ENCODE measurements at places on chromosomes 11 and 22.

- DNase-seq = no peak
Observed at GRCh38 chr22:38129856-38130255, 19.4 kb upstream of the BAIAP2L2 start.

- no peak for DNase-seq
Observed at GRCh38 chr11:86678296-86678695, 5.9 kb upstream of the ME3 start.

DNA sequence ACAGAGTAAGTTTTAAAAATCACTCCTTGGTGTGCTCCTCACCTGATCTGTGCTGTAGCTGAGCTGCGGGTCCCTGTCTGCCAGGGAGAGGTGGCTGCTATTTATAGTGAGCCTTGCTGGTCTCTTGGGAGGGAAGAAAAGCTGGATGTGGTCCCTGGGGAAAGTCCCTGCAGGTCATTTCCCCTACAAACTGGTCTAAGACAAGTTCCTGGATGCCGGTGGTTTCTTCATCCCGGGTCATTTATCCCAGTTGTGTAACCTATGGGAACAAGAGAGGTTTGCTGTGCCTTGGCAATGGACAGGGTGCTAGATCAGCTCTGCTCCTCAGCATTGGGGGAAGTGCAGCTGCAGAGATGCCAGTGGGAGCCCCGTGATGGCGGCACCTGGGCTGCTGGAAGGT is at the start of gene SAA2:
Gene SAA2 (minus strand): TSS at position 108 of the 400 bp plus-strand sequence. CDS start 657 bp downstream, outside the sequence.
- no peak for DNase-seq

- DNase-seq = no peak
Observed at GRCh38 chr11:1921574-1922141, 2.2 kb downstream of the TNNT3 start.

GRCh38 chr11:1163321-1163910 is 5.7 kb downstream of the MUC5AC start:
- DNase-seq = no peak

- DNase-seq = no peak
Observed at GRCh38 chr22:46454504-46455269, 82.7 kb downstream of the CELSR1 start.

DNA sequence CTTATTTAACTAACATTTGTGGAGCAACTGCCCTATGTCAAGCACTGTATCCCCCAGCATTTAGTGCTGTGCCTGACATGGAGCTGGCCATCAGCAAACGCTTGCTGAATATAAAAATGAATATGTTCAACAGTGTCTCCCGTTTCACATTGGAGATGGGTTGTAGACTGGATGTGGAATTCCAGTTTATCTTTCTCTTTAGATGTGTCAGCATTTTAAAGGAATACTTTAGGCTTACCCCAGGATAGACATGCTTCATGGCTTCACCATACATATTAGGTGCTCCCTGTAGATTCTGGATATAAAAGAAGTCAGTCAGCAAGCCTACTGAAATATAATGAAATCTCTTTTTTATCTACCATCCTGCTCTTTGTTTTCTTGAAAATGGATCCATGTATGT is 21.3 kb upstream of the TPH1 start:
- no peak for DNase-seq

GRCh38 chr11:64621283-64622019 is 30.4 kb downstream of the SLC22A12 start:
- DNase-seq = no peak

GRCh38 chr22:26325641-26326040 is 103.4 kb upstream of the ASPHD2 start:
- no peak for DNase-seq

- DNase-seq = no peak
Observed at GRCh38 chr11:49377978-49378377, 169.6 kb upstream of the FOLH1 start.

GRCh38 chr11:1484695-1485503 is 1.7 kb downstream of the MOB2 start:
- DNase-seq = no peak

- DNase-seq = no peak
Observed at GRCh38 chr11:105489446-105489845, 120.4 kb upstream of the GRIA4 start.

DNA sequence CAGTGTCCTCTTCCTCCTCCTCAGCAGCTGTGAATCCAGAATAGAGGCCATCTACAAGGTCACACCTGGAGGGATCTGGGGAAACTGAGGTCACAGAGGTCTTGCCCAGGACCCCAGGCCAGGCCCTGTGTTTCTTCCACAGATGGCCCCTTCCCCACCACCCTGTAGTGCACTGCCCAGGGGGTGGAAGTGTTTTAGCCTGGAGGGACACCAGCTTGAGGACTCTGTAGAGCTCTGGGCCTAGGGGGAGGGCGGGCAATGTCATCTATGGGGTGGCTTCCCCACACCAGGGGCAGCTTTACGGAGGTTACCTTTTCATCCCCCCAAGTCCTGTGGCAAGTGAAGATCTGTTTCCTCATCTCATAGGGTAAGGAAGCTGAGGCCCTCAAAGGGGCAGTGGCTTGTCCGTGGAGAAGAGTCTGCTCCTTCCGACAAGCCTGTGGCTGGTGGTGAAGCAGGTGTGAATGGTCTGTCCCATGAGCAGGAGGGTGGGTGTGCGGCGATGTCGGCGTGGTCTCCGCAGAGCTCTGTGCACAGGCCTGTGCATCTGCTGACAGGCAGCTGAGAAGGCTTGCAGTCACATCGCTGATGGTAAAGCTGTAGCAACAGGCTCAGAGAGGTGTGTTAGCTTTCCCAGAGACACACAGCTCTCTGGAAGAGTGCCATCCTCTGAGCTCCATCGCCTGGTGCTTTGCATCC is 74.1 kb upstream of the WNT7B start:
- DNase-seq = no peak

- no peak for DNase-seq
Observed at GRCh38 chr11:6319704-6320410, 444 bp downstream of the CAVIN3 start.

- no peak for DNase-seq
Observed at GRCh38 chr11:115226556-115226955, 277.7 kb downstream of the CADM1 start.

DNA sequence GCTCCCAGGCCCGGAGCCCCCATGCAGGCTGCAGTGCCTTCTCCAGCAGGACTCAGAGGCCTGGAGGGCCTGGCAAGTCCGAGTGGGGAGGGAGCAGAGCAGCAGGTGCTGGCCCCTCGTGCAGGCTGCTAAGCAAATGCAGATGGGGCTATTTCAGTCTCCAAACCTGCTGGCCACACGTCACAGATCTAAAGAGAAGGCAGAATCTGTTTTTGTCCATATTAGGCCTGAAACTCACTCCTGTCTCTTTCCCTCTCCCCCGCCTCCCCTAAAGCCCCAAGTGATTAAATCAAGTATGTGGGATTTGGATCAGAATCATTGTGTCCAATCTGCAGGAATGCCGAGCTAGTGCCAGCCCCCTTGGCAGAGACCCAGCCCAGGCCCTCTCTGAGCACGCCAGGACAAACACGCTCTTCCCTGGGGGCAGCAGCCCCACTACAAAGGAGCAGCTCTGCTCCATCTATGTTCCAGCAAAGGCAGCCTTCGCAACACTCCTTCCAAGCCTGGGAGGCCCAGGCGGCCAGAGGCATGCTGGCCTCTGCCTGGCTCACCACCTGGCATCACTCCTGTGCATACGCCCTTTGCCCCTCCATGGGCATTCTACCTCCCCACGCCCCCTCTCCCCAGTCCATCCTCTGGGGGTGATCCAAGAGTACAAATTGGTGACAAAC is 26.5 kb downstream of the RPL27A start:
- DNase-seq = no peak

GRCh38 chr22:27197618-27198017 is 540.2 kb downstream of the MIAT start:
- no peak for DNase-seq

- DNase-seq = no peak
Observed at GRCh38 chr11:75779960-75780359, 11.4 kb downstream of the DGAT2 start.

DNA sequence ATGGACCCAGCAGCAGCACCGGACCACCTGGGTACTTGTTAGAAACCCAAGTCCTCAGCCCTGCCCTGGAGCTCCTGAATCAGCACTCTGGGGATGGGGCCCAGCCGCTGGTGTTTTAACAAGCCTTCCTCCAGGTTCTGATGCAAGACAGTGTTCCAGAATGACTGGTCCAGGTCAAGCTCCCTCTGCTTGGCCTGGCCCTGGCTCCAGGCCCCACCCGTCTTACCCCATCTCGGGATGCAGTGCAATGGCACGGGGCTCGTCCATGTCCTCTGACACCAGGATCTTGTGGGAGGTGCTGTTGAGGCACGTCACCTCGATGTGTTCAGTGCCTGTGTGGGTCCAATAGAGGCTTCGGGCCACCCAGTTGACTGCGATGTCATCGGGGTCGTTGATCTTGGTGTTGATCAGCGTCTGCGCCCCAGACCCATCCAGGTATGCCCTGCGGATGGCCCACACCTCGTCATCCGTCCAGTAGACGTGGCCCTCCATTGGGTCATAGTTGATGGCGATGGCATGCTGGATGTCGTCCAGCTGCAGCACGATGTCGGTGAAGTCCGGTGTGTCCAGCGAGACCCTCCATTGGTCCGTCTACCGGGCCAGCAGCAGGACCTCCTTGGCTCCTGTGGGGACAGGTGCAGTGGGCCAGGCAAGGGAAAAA is 140.3 kb downstream of the CRYBB2 start:
- no peak for DNase-seq

- no peak for DNase-seq
Observed at GRCh38 chr11:70244698-70245097, 25.8 kb upstream of the PPFIA1 start.

DNA sequence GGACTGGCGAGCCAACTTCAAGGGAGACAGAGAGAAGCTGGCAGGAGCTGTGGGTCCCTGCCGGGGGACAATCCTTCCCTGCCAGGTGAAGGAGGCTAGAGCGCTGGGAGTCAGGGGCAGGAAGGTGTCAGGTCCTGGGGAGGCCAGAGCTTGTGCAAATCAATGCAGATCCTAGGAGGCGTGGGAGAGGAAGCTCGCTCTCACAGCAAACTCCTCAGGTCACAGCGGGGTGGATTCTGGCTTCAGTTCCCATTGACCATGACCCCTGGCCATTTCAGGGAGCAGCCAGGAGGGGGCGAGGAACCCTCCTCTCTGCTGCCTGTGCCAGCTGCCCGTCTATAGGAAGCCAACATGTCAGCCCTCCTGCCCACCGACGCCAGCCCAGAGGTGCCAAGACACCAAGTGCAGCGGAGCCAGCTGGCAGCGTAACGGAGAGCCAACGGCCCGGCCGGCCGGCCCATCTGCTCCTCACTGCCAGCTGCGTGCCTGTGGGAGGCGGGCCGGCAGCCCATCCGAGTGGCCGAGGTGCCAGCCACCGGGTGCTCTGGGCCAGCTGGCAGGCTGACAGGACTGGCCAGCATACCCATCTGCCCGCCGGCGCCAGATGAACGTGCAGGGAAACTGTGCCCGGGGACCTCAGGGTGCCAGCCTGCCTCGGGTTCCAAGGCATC is 374.8 kb downstream of the MIAT start:
- DNase-seq = no peak

GRCh38 chr11:130897262-130898182 is 18.8 kb downstream of the SNX19 start:
- DNase-seq = no peak

- DNase-seq = no peak
Observed at GRCh38 chr22:24736526-24737053, 37.9 kb downstream of the PIWIL3 start.

DNA sequence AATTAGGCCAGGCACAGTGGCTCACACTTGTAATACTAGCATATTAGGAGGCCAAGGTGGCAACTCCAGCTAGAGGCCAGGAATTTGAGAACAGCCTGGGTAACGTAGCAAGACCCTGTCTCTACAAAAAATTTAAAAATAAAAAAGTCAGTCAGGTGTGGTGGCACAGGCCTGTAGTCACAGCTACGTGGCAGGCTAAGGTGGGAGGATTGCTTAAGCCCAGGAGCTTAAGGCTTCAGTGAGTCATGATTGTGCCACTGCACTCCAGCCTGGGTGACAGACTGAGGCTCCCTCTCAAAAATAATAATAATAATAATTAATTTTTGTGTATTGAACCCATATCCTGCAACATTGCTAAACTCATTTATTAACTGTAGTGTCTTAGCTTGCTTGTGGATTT is 15.3 kb upstream of the TRIM29 start:
- no peak for DNase-seq

DNA sequence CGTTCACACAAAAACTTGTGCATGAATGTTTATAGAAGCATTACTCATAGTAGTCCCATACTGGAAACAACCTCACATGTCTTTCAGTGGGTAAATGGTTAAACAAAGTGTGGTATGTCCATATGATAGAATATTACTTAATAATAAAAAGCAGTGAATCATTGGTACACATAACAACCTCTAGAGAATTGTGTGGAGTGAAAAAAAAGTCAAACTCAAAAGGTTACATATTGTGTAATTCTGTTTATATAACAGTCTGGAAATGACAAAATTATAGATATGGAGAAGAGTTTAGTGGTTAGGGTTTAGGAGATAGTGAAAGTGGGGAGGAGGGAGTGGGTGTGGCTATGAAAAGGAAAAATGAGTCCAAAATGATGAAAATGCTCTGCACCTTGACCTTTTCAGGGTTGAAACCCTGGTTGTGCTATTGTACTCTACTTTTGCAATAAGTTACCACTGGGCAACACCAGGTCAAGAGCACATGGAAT is 243.4 kb upstream of the DDI1 start:
- DNase-seq = no peak

GRCh38 chr11:112163875-112164685 is at the start of gene IL18:
Gene IL18, minus strand, starts transcription at chr11:112164094. Its CDS starts 9,041 bp downstream, at chr11:112155053.
- DNase-seq = peak; percentile 98

DNA sequence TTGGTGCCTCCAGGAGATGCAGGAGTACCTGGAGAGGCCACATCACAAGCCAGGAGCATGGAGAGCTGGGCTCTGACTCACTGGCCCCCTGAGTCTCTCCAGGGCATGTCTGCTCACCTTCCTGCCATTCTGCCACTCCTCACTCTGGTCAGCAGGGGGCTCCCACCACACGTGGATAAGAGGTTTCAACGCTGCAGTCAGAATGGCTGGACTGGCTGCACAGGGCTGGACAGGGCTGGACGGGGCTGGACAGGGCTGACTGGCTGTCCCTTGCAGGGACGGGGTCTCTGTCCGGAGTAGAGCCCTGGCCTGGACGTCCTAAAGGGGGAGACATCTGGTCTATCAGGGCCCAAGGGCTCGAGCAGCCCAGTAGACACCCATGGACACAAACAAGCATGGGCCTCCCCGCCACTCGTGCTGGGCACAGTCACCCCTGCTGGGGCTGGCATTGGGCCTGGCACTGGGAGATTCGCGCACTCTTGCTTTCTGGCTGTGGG is 34.6 kb downstream of the CYTH4 start:
- DNase-seq = peak; percentile 18

DNA sequence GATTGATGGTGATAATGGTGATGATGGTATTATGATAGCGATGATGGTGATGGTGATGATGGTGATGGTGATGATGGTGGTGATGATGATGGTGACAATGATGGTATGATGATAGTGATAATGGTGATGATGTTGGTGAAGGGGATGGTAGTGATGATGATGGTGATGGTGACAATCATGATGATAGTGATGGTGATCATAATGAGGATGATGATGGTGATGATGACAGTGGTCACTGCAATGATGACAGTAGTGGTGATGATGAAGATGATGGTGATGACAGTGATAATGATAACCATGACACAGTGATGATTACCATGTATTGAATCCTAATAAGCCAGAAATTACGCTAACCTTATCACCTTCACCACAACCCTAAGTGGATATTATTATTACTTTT is 128.2 kb downstream of the SHANK2 start:
- DNase-seq = no peak

GRCh38 chr11:12122083-12122482 is 11.7 kb downstream of the MICAL2 start:
- no peak for DNase-seq

GRCh38 chr22:20953668-20954500 is 13.2 kb upstream of the AIFM3 start:
- no peak for DNase-seq

GRCh38 chr11:3153291-3153861 is 11.7 kb downstream of the OSBPL5 start:
- peak; percentile 45 for DNase-seq
